Aorta (tissue), 5 donors: ENCODE measurements at places on chromosomes 2 and 18. TPM values are rescaled to one million over a fixed set of nuclear protein-coding genes. Genes with fewer than 3 reads are reported as not detected.

The PLEK gene
- total RNA-seq, result 32.9 TPM

The PRKAG3 gene
- 1.0 TPM for total RNA-seq

GRCh38 chr2:128423788-128424165 lies 105.1 kb upstream of the HS6ST1 start:
- no peaks in the 10 kb centered on the region for H3K27me3 ChIP-seq
- no peaks in the 10 kb centered on the region for H3K36me3 ChIP-seq
- no peak for DNase-seq
- H3K4me1 ChIP-seq, result peaks cover 4% of the 10 kb centered on the region

The SIX3 gene
- not detected for total RNA-seq

GRCh38 chr18:8439055-8439454 lies 170.2 kb upstream of the RAB12 start:
- no peaks in the 10 kb centered on the region for H3K4me1 ChIP-seq
- H3K27me3 ChIP-seq, result no peaks in the 10 kb centered on the region
- H3K4me3 ChIP-seq, result no peak overlapping the region
- H3K36me3 ChIP-seq, result no peaks in the 10 kb centered on the region
- DNase-seq, result no peak
- H3K27ac ChIP-seq, result no peak overlapping the region
